ENCODE measurements at places on chromosomes 2 and 18. TPM values are rescaled to one million over a fixed set of nuclear protein-coding genes. Genes with fewer than 3 reads are reported as not detected.

- DNase-seq = no peak
Observed at GRCh38 chr18:21815101-21815500, 74.5 kb downstream of the MIB1 start.

DNA sequence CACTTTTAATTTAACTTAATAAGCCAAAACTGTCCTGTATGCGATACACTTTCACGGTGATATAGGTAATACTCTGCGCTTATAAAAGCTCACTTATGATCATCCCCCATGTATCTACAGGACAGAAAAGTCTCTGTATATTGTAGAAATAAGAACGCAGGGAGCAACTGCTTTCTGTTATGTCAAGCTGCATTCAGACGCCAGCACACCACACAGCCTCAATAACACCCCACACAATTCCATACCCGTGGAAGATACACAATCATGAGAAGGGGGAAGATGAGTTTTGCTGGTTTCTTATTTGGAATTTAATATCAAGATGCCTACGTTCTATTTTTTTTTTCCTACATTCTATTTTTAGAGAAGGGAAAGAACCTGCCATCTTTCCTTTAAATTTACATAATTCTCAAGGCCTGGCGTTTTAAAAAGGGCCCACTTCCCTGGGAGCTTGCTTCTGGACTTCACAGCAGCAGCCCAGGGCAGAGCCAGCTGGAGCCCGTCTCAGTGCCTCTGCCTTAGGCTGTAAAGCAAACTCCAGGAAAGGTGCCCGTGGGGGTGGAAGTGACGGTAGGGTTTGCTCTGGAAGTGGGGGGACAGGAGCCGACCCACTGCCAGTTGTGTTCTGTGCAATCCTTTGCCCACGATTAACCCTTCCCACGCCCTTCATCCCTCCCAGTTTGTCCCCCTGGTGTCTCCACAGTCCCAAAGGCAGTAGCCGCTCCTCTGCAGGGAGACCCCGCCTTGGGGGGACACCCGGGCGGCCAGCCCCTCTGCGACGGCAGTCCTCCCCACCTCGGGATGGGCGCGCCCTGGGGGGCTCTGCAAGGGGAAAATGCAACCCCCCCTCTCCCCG is 5.3 kb downstream of the PTGR3 start:
- no peak for DNase-seq

DNA sequence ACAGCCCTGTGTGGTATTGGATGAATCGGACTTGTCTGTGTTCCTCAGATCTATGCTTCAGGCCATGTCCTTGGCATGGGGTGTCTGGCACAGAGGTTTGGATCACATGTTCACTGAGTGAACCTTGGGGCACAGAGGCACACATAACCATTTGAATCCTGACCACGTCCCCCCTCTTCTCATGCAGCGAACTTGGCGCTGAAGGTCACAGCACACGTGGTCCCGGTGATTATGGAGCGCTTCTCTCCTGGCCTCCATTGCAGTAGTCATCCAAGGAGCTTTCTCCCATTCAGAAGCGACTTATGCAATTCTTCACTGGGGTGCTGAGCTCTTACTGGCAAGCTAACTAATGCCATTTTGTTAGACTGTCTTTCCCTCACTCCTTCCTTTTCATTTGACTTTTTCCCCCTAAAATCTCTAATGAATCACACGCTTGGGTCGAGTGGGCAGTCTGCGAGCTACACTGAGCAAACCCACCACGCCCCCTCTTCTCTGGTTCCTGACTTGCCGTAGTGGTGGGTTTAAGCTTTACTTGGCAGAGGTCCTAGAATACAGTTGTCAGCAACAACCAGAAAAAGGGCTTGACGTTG is 59.4 kb downstream of the KCNG2 start:
- DNase-seq = peak; percentile 24

DNA sequence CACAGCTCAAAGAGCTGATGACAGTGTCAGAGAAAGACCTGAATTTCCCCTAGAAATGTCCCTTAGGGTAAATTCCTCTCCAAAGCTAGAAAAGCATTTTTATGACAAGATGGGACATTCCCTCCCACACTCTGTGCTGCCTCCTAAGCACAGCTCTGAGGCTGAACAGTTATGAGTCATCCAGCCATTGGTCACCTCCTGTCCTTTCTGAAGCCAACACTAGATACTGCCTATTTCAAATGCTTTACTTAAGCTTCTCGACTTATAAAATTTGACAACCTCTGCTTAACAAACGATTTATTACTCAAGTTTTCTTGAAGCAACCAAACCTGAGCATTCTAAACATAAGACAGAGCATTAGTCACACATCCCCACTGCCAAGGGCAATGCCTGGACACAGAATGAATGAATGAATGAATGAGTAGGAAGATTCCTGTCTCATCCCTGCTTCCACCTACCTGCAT is 35.4 kb downstream of the B4GALT6 start:
- DNase-seq = no peak

DNA sequence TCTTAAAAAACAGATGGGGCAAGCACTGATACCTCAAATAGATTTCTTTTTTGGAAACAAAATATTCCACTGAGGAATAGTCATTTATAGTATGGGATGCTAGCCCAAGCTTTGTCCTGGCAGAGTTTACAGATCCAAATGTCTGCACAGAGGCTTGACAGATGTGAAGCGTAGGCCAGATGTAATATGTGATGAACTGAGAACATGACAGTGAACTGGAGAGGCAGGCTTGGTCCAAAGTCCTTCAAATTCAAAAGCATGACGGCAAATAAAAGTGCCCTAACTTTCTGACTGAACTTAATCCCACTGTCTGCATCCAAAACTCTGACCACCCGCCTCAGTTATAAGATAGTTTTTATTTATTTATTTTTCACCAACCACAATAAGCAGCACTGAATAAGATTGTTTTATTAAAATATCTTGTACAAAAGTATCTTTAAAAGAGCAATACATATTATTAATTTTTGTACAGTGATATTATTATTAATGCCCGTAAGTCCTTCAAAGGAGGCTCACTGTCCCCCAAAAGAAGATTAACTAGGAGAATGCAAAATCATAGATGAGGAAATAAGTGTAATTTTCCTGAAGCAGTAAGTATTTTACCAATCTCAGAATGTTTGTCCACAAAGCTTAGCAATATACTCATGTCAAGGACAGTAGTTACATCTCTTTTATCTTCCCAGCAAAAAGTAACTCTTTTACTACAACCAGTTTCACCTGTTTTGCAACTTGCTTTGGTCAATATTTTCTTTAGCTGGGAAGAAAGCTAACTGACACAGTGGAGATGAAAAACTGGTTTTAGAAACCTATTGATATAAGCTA is 10.7 kb upstream of the SPOPL start:
- no peak for DNase-seq

GRCh38 chr2:127580167-127581049 is 44.9 kb downstream of the MYO7B start:
- no peak for DNase-seq

- no peak for DNase-seq
Observed at GRCh38 chr2:239302808-239303557, 97.8 kb downstream of the HDAC4 start.

- DNase-seq = no peak
Observed at GRCh38 chr18:60599267-60599666, 226.7 kb upstream of the MC4R start.

DNA sequence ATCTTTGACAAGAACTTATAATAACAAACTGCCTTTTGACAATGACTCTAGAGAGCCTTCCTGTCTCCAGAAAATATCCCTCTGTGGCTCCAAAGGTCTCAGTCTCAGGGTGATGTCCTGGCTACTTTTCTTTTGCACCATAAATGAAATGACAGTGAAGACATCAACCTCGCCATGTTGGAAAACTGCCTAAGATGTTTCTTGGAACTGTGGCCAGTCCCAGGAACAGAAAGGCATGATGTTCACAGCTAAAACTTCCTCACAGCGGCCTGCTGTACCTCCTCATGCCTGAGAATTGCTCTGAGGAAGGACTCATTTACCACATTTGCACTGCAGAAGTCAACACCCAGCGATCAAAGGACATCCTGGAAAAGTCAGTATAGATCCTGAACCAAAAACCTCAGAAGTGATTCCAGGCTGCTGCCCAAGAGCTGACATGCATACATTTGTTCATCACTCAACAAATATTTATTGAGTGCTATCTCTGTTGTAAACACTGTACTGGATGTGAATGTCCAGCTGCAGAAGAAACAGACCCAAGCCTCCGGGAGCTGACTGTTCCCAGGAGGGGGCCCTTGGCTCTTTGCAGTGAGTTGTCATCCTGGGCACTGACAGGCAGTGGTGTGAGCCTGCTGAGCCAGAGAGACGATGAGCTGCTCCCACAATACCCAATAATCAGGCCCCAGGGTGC is 64.3 kb upstream of the ACSL3 start:
- no peak for DNase-seq

GRCh38 chr18:63218472-63218871 is 101.1 kb downstream of the BCL2 start:
- DNase-seq = no peak

DNA sequence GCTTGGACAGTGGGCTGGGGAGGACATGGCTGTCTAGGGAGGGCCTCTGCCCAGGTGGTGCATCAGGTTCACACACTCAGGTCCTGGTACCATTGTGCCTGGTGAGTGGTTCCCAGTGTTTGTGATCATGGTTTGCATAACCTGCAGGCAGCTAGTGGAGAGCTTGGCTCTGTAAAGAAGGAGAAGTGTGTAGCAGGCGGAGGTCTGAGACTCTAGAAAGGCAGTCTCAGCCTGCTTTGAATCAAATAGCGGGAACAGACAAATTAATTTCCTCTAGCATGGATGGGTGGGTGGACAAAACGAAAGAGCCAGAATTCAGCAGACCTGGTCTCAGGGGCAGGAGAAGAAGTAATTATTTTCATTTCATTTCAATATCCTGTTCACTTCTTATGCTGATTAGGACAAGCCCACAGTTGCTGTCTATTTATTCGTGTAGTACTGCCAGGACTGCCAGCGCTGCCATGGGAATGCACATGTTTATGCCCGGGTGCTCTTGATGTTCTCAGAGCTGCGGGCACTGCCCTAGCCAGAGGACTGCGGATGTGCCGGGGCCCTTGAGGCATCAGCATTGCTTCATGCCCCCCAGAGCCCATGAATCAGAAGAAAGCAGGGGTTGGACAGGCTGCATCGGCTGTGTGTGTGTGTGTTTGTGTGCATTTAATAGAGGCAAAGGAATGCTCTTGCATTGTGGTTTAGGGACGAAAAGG is 45.4 kb upstream of the DLX2 start:
- DNase-seq = no peak

- DNase-seq = no peak
Observed at GRCh38 chr2:240813231-240813921, 6.6 kb downstream of the KIF1A start.

DNA sequence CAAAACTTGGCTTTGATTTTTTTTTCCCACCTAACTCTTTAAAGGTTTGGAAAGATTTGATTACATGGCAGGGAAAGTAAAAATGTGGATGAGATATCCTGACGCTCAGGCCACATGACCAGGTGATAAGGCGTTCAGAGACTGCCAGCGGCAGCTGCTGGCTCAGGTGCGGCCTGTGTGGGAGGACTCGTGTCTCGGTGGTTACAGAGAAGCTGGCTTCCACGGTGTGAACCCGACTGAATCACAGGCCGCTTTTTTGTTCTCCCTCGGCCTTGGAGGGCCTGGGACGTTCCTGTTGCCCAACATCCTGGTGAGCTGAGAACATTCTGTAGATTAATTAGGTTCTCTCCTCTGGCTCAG is 124.2 kb upstream of the ZNF516 start:
- DNase-seq = no peak

DNA sequence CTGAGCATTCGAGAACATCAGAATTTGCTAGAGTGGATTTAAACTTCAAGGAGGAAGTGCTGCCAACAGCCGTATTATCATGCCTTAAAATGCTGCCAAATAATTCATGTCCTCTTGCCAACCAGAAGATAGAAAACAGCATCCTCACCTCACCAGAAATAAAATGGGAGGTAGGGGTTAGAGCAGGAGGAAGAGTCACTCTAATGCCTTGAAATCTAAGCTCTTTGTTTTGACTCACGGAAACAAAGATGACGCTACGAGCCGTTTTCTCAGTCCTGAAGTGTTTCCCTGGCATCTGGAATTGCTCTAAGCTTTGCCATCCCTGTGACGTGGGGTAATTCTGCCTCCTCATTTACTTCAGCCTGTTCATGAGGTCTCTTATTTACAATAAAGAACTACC is 97.1 kb downstream of the PRPF40A start:
- DNase-seq = no peak

GRCh38 chr2:222518570-222519381 is 94.4 kb downstream of the SGPP2 start:
- no peak for DNase-seq

DNA sequence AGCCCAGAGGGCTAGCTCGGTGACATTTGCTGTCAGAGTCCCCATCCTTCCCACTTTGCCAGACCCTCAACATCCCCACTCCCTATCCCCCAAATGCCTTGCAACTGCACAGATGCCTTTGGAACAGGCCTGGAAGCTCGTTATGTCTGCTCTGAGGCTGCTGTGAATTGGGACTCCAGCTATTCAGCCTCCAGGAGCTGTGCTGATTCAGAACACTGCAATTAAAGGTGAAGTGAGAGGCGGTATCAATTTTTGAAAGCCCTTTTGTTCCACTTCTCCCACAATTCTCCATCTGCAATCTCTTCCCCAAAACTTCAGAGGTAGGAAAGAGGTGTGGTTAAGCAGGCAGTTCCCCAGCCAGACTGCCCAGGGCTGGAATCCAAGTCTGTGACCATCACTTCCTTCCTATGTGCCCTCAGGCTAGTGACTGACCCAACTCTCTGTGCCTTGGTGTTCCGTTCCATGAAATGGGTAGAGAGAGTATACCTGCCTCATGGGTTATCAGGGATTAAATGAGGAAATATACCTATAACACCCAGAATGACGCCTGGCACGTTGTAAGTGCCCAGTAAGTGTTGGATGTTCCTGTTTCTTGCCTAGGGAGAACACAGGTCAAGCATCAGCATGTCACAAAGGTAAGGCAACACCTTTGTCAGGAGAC is 17.5 kb downstream of the NOSTRIN start:
- DNase-seq = no peak

The XDH gene
- polyA plus RNA-seq = not detected

The LRRC30 gene
- polyA plus RNA-seq = 4.2 TPM

The MIB1 gene
- polyA plus RNA-seq = 36.7 TPM

The LYG2 gene
- polyA plus RNA-seq = 0.22 TPM

The RESP18 gene
- not detected for polyA plus RNA-seq

The REG3G gene
- not detected for polyA plus RNA-seq

The DYNAP gene
- polyA plus RNA-seq = 0.10 TPM

The DSG3 gene
- not detected for polyA plus RNA-seq

The FSHR gene
- polyA plus RNA-seq = 0.43 TPM

The GAREM1 gene
- polyA plus RNA-seq = 7.3 TPM

The SDC1 gene
- polyA plus RNA-seq = 6.0 TPM

The PLGLB2 gene
- not detected for polyA plus RNA-seq

All from forelimb muscle (tissue), 1 donor.